ENCODE measurements at places on chromosomes 2 and 18. TPM values are rescaled to one million over a fixed set of nuclear protein-coding genes. Genes with fewer than 3 reads are reported as not detected.

Gene LOXL3
- total RNA-seq: 2.7 TPM

Gene ERBB4
- not detected for total RNA-seq

Gene CNGA3
- not detected for total RNA-seq

Gene RAB6C
- not detected for total RNA-seq

Gene EFHD1
- total RNA-seq: 0.24 TPM

Gene PLA2R1
- not detected for total RNA-seq

Gene FSIP2
- total RNA-seq: 0.20 TPM

Gene CDC42EP3
- 36.0 TPM for total RNA-seq

Gene FBXO48
- total RNA-seq: 2.5 TPM

DNA sequence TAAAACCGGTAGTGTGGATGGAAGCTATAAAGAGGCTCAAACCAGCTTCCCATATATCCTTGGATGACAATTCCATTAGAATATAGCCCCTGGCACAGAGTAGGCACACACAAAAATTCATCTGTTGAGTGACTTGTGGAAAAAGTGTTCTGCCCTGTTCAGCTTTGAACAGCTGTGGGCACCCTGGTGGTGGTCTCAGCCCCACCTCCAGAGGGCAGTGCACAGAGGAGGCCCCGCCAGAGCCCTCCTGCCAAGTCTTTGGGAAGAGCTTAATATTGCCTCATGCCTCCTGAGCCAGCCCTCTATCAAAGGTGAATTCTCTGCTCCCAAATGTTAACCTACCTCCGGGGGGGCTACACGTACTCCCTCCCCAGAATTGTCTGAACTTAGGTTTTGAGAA, 30.4 kb downstream of the EPAS1 start:
- H3K27ac ChIP-seq: no peak overlapping the region
- DNase-seq: no peak
- H3K36me3 ChIP-seq: no peaks in the 10 kb centered on the region
- peaks cover 6% of the 10 kb centered on the region for H3K27me3 ChIP-seq
- H3K4me1 ChIP-seq: peaks cover 8% of the 10 kb centered on the region
- no peak overlapping the region for H3K4me3 ChIP-seq

DNA sequence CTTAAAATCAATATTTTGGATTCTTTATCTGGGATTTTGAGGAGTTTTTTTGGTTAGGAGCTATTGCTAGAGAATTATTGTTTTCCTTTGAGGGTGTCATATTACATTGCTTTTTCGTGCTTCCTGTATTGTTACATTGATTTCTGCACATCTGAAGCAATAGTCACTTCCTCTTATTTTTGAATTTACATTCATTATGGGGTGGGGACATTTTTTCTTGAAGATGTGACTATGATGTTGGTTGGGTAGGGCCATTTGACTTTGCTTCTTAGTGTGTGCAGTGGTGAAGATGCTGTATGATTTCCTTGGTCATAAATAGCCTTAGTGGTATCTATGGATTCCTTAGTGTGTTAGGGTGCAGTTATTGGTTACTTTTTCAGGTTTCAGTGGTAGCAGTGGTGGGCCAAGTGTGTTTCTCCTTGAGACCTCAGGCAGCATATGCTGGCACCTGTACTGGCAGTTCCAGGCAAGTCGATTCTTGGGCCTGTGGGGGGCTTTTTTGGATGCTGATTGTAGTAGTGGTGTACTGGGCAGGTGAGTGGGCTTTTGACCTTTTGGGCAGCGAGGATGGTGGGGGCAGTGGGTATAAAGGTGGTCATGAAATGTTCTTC, 61.8 kb downstream of the ARHGAP25 start:
- peak overlapping the region; percentile 96 for H3K27ac ChIP-seq
- peaks cover 68% of the 10 kb centered on the region for H3K36me3 ChIP-seq
- peaks cover 67% of the 10 kb centered on the region for H3K4me1 ChIP-seq
- no peak for DNase-seq
- peak overlapping the region; percentile 77 for H3K4me3 ChIP-seq

GRCh38 chr18:62045316-62045715, 141.5 kb downstream of the PIGN start:
- peaks cover 9% of the 10 kb centered on the region for H3K36me3 ChIP-seq
- no peaks in the 10 kb centered on the region for H3K27me3 ChIP-seq
- H3K4me1 ChIP-seq: no peaks in the 10 kb centered on the region
- no peak overlapping the region for H3K27ac ChIP-seq

DNA sequence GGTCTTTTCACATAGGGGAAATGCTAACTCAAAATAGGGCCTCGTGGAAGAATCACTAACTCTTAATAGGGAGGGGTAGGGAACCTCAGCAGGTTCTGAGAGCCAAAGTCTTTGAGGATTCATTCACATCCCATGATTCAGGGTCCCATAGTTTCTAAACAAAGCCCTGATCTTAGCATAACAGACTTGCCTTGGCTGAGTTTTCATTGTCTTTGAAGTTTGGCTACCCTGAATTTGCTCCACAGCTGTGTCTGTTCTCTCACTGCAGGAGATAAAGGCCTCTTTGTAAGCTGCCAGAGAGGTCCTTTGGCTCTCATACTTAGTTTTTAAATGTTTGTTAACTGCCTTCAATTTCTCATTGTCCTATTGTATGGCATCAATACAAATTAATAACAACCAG, 54.5 kb downstream of the ZDBF2 start:
- DNase-seq: no peak
- H3K4me1 ChIP-seq: no peaks in the 10 kb centered on the region
- H3K4me3 ChIP-seq: no peak overlapping the region
- H3K27me3 ChIP-seq: no peaks in the 10 kb centered on the region
- no peak overlapping the region for H3K27ac ChIP-seq
- H3K36me3 ChIP-seq: no peaks in the 10 kb centered on the region

- no peaks in the 10 kb centered on the region for H3K27me3 ChIP-seq
- no peaks in the 10 kb centered on the region for H3K36me3 ChIP-seq
- no peak for DNase-seq
- peak overlapping the region; percentile 83 for H3K4me3 ChIP-seq
These were observed 153.0 kb upstream of the ITGA4 start for GRCh38 chr2:181304011-181304844.

GRCh38 chr2:47558116-47558767, 155.3 kb downstream of the MSH2 start:
- no peaks in the 10 kb centered on the region for H3K36me3 ChIP-seq
- H3K27ac ChIP-seq: no peak overlapping the region
- DNase-seq: no peak
- H3K4me3 ChIP-seq: no peak overlapping the region
- no peaks in the 10 kb centered on the region for H3K4me1 ChIP-seq
- H3K27me3 ChIP-seq: peaks cover 6% of the 10 kb centered on the region

DNA sequence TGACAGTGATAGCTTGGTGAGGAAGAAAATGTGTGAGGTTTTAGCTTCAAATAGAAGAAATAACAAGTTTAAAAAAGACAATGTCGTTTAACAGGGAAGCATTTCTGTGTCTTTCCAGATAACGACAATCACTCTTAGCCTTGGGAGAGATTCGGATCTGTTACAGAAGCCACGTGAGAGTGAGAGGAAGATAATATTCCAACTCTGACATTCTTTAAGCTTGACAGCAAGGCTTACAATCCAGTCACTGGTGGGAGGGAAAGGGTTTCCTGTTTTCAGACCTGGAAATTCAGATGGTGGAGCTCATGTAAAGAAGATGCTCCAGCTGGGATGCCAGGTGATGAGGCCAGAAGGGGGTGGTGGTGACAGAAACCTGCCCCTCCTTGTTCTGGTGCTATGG, 30.8 kb downstream of the FBXO48 start:
- no peak overlapping the region for H3K4me3 ChIP-seq
- H3K27me3 ChIP-seq: no peaks in the 10 kb centered on the region
- DNase-seq: no peak
- H3K36me3 ChIP-seq: no peaks in the 10 kb centered on the region
- H3K27ac ChIP-seq: peak overlapping the region; percentile 73

DNA sequence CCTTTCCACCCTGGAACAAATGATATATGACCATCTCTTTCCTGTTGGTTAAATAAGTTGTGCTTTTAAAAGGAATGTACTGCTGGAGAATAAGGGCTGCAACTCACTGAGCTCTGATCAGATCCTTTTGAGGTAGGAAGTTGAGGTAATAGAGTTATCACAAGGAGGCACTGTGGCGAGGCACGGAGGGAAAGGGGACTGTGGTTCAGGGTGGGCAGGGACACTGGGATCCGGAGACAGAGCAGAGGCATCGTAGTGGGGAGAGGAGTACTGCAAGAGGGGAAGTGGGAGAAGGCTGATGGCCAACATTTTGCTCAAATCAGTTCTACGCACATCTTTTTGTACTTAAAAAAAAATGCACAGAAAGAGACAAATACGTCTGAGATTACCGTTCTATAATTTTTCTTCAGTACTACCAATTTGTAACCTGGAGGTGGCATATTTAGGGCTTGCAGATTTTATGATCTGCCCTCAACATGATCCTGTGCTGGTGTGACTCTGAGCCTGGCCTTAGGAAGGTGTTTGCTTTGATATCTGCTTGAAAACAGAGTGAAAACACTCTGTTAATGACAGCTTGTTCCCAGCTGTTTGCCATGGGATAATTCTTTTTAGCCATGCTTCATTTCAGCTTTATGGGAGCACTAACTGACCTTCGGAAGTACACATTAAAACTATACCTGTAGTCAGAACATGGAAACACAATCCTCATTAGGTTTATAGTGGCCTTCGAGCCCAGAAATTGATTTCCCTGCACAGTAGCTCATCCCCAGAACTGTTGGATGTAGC, 168.1 kb downstream of the KCNE4 start:
- no peaks in the 10 kb centered on the region for H3K27me3 ChIP-seq
- no peak for DNase-seq
- no peaks in the 10 kb centered on the region for H3K36me3 ChIP-seq
- no peak overlapping the region for H3K27ac ChIP-seq

DNA sequence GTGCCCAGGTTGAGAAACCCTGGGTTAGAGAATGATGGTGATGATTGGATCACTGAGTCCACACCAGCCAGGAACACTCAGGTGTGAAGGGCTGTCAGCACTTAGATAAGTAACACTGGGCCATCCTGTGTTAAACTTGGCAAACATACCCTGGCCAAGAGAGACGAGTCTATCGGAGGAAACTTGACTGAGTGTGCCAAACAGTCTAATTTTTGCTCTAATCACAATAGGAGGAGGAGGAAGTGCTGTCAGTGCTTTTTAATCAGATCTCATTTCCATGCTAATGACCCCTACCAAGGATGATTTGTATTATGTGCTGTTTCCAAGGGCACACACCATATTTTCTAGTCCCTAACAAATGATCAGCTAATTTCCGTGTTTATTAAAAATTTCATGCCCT, 63.8 kb upstream of the SEC11C start:
- DNase-seq: no peak
- H3K36me3 ChIP-seq: no peaks in the 10 kb centered on the region
- H3K4me3 ChIP-seq: no peak overlapping the region
- H3K27me3 ChIP-seq: peaks cover 23% of the 10 kb centered on the region
- no peak overlapping the region for H3K27ac ChIP-seq
- H3K4me1 ChIP-seq: no peaks in the 10 kb centered on the region

GRCh38 chr2:239289545-239289944, 111.3 kb downstream of the HDAC4 start:
- H3K4me3 ChIP-seq: peak overlapping the region; percentile 64
- DNase-seq: no peak
- H3K4me1 ChIP-seq: peaks cover 61% of the 10 kb centered on the region
- peak overlapping the region; percentile 76 for H3K27ac ChIP-seq

- DNase-seq: no peak
- H3K36me3 ChIP-seq: peaks cover 29% of the 10 kb centered on the region
- H3K27me3 ChIP-seq: peaks cover 2% of the 10 kb centered on the region
These were observed 8.2 kb downstream of the DPP4 start for GRCh38 chr2:162065767-162066166.

DNA sequence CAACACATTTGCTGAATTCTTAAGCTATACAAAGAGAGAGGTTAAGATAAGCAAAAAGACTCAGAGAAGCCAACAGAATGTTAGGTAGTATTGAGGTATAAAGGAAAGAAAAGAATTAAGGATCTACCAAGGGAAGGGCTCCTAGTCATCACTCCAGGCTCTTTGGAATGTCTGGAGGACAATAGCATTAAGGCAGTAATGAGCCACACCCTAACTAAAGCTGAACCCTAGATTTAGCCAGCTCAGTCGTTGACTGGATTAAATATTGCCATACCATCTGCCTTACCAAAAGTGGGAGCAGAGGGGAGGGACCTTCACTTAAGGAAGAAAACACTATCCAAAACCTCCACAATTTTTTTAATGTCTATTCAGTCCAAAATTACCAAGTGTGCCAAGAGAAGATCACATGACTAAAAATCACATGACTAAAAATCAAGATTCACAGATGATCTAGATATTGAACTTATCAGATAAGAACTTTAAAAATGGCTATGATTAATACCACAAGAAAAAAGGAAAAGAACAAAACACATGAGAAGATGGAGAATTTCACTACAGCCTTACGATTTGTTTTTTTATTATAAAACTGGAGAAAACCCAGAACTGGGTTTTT, 59.7 kb downstream of the EXOC6B start:
- H3K27me3 ChIP-seq: no peaks in the 10 kb centered on the region
- H3K36me3 ChIP-seq: peaks cover 16% of the 10 kb centered on the region
- no peak for DNase-seq

DNA sequence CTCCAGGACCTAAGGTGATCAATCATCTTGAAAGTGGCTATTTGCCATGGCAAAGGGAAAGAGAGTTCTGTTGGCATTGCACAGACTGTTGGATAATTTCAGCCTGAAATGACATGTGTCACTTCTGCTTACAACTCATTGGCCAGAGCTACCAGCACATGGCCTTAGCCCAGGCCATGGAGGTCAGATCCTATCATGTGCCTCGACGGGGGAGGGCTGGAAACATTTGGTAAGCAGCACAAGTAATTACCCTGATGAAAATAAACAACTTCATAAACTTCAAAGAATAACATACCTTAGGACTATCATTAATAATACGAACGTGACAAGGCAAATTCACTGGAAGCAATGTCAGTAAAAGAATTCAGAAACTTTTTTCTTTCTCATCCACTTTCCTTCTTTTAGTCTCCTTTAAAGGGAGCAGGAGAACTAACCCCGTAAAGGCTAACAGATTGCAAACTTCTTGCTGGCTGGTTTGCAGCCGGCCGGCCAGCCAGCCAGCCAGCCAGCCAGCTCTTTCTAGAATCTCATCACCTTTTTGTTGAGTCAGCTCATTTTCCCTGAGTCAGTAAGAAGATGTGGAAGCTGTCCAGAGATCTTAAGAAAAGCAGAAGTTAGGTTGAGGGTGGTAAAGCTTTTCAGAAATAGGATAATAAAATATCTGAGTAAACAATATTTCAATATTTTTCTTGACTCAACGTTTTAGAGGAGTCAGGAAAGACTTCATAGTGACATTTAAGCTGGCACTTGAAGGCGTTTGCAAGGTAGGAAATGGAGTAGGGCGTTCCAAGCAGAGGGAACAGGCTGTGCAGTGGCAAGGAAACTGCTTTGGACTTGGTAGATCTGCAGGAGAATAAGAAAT, 31.9 kb downstream of the CNRIP1 start:
- no peak overlapping the region for H3K27ac ChIP-seq
- no peaks in the 10 kb centered on the region for H3K36me3 ChIP-seq
- DNase-seq: no peak
- H3K27me3 ChIP-seq: peaks cover 2% of the 10 kb centered on the region

DNA sequence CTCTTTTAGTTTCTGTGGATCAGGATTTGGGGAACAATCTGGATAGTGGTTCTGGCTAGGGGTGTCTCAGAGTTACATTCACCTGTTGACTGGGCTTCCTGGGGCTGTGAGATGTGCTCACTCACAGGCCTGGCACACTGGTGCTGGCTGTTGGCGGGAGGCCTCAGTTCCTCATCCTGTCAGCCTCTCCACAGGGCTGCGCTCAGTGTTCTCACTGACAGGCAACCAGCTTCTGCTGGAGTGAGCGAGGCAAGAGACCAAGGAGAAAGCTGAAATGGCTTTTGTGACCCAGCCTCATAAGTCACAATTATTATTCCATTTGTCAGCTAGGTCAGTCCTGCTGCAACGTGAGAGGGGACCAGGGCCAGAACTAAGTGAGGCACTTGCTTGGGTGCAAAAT, 180.6 kb upstream of the GLI2 start:
- peaks cover 32% of the 10 kb centered on the region for H3K27me3 ChIP-seq
- H3K4me3 ChIP-seq: no peak overlapping the region
- H3K36me3 ChIP-seq: no peaks in the 10 kb centered on the region
- H3K27ac ChIP-seq: no peak overlapping the region
- DNase-seq: no peak
